ENCODE measurements at places on chromosomes 3 and 15.

- no peak for DNase-seq
These were observed 40.7 kb downstream of the OXSM start for GRCh38 chr3:25830373-25831280.

- DNase-seq, result peak; percentile 28
These were observed 21.5 kb downstream of the SSUH2 start for GRCh38 chr3:8622873-8623691.

DNA sequence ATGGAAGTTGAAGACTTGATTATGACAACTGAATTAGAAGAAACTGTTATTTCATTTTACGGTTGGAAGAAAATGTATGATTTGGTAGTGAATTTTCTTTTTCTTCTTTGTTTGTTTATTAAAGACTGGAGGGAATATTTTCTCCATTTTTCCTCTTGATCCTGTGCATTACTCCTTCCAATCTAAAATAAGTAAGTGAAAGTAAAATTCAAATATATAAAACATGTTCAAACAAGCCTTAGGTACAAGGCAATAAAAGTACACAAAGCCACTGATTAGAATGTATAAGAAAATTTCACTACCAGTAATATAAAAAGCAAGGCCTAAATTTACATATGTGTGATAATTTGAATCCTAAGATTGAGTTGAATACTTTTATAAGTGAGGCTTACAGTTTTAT is 181.2 kb upstream of the MME start:
- no peak for DNase-seq

DNA sequence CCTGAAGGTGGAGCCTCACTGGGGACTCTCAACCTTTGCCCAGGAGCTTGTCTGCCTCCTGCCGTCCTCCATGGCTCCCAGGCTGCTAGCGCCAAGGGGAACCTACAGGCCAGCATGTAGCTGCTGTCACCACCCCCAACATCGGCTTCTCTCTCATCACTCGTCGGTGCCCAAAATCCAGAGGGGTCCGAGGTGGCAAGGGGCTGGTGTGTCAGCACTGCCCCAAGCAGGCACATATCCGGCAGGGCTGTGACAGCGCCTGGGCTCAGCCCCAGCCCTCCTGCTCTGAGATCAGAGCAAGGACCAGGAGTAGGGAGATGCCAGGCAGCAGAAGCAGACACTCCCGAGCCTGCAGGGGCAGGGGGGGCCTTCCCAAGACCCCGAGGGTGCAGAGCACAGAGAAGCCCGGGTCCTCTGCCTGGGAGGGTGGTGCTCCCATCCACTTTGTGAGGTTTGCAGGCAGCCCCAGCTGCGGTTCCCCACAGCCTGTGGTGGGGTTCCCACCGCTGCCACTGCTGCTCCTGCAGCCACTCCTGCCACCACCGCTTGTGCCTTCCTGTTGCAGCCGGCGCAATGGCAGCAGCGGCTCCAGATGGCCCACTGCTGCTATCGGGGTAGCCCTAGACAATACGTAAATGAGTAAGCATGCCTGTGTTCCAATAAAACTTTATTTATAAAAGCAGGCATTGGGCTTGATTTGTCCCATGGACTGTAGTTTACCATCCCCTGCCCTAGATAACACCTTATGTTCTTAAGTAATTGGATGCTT is 451.0 kb downstream of the EPHA6 start:
- no peak for DNase-seq

GRCh38 chr15:78912316-78912715 is 32.5 kb downstream of the CTSH start:
- DNase-seq, result no peak

Data from astrocyte of the cerebellum (primary cell).